Body of pancreas (tissue), 4 donors: ENCODE measurements at places on chromosomes 12 and 14. TPM values are rescaled to one million over a fixed set of nuclear protein-coding genes. Genes with fewer than 3 reads are reported as not detected.
A peak's percentile ranks its signal among the peaks of the same experiment; 100 is the strongest.

DNA sequence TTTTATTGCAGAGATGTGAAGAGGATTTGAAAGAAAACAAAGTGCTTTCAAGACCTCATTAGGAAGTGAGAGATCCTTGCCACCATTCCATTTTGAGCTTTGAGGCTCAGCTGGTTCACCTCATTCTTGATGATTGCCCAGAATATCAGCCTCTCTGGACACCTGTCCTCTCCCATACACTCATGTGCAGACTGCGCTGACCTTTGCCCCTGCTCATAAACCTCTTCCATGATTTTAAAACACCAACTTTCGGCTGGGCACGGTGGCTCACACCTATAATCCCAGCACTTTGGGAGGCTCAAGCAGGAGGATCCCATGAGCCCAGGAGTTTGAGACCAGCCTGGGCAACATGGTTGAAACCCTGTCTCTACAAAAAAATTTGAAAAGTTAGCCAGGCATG is 8.9 kb downstream of the COX14 start:
- DNase-seq = no peak
- no peaks in the 10 kb centered on the region for H3K36me3 ChIP-seq
- no peaks in the 10 kb centered on the region for H3K27me3 ChIP-seq
- peaks cover 9% of the 10 kb centered on the region for H3K4me1 ChIP-seq

DNA sequence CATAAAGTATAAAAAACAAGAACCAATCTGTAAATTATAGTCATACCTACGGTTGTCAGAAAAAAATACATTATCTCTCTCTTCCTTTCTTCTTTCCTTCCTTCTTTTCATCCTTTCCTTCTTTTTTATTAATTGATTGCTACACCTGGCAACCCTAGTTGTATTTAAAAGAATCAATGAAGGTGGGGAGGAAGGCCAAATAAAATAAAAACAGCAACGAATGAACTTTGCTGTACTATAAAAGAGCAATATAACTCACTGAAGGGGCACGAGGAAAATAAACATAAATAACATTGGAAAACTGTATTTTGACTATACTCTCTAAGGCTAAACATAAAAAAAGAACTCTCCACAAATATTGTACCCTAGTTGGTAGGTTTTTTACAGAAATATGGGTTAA is 898.2 kb upstream of the USP15 start:
- H3K27ac ChIP-seq = no peak overlapping the region
- no peaks in the 10 kb centered on the region for H3K4me1 ChIP-seq
- H3K4me3 ChIP-seq = no peak overlapping the region
- H3K27me3 ChIP-seq = no peaks in the 10 kb centered on the region
- DNase-seq = no peak
- H3K36me3 ChIP-seq = no peaks in the 10 kb centered on the region

Gene SLC38A4
- 2.0 TPM for total RNA-seq

Gene BAG5
- 11.9 TPM for total RNA-seq

- DNase-seq = peak; percentile 40
- no peak overlapping the region for H3K4me3 ChIP-seq
- H3K36me3 ChIP-seq = no peaks in the 10 kb centered on the region
- H3K27ac ChIP-seq = peak overlapping the region; percentile 26
- H3K4me1 ChIP-seq = peaks cover 14% of the 10 kb centered on the region
Observed at GRCh38 chr14:103279142-103280025, 54.7 kb upstream of the EIF5 start.

- no peaks in the 10 kb centered on the region for H3K36me3 ChIP-seq
- DNase-seq = no peak
- H3K4me3 ChIP-seq = no peak overlapping the region
- peaks cover 11% of the 10 kb centered on the region for H3K4me1 ChIP-seq
- no peaks in the 10 kb centered on the region for H3K27me3 ChIP-seq
Observed at GRCh38 chr14:59460378-59460777, 4.8 kb downstream of the GPR135 start.

Gene CFAP251
- total RNA-seq = 7.0 TPM

DNA sequence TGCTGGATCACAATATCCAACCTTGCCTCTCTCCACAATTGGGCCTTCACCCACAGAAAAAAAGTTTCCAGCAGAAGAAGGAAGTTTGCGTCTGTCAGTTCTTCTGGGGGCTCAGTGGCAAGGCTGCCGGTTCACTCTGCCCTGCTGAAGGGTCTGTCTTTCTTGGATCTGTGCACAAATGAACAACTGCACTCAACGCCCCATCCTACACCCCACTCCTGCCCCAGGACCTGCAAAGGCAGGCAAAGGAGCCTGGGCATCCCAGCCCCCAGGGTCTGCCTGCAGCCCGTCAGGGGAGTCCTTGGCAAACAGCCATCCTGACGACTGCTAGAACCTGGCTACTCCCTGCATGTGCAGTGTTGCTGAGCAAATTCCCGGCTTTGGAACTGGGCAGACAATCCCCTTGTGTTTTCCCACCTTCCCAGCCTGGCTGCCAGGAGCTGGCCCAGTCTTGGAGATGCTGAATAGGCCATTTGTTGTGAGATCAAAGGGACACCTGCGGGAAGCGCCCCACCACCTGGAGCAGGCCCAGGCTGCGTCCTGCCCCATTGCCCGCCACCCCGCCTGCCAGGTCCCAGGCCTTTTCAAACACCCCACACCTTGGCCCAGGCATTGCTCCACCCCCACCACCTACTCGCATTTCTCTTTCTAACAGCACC is 311.9 kb downstream of the BCL11B start:
- H3K36me3 ChIP-seq = no peaks in the 10 kb centered on the region
- no peaks in the 10 kb centered on the region for H3K4me1 ChIP-seq
- H3K27ac ChIP-seq = no peak overlapping the region
- DNase-seq = no peak
- H3K4me3 ChIP-seq = no peak overlapping the region
- no peaks in the 10 kb centered on the region for H3K27me3 ChIP-seq

GRCh38 chr12:90126125-90126524 is 417.5 kb upstream of the ATP2B1 start:
- no peak overlapping the region for H3K27ac ChIP-seq
- no peaks in the 10 kb centered on the region for H3K36me3 ChIP-seq

DNA sequence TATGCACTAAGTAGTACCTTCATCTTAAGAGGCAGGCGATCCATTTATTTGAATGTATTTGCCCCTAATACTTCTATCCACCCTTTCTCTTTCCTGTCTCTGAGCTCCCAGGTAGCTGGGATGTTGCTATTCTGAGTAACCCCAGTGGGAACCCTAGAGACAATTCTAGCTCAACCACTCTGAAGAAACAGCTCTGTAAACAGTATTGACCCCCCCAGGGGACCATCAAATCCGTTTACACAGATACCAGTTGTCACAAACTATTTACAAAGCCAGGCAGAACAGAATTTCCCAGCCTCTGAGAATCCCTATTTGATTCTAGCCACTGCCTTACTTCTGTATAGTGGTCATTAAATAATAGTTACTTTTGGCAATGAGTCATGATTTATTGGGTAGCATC is 64.9 kb downstream of the MIPOL1 start:
- no peaks in the 10 kb centered on the region for H3K4me1 ChIP-seq
- no peak for DNase-seq
- no peaks in the 10 kb centered on the region for H3K36me3 ChIP-seq
- H3K4me3 ChIP-seq = no peak overlapping the region
- H3K27me3 ChIP-seq = no peaks in the 10 kb centered on the region

Gene PPP1R1A
- 51.4 TPM for total RNA-seq

DNA sequence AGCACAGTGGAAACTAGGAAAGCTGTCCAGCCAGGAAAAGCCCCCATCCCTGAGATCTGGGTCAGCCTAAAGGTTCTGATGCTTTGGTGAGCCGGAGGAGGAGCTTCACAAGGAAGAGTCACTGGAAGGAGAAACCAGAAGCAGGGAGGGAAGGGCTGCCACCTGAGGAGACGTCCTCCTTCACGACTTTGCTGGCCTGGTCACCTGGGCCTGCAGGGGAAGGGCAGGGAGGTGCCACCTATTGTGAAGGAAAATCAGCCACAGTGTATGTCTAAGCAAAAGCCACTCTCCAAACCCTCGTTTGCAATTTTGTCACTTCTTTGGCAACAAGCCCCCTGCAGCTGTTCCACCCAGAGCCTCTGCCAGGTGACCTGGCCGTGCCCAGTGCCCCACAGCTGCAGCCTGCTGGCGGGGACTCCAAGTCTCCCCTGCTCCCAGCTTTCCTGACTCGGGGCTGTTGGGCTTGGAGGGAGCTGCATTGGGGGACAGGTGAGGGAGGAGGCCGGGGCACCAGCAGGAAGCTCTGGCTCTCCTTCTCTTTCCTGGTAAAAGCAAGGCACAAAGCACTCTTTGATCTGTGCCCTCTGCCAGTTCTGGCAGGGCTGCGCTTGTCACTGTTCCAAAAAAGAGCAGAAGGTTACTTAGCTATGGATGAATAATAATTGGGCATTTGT is 120.9 kb upstream of the BCL2L14 start:
- H3K36me3 ChIP-seq = no peaks in the 10 kb centered on the region
- H3K4me1 ChIP-seq = peaks cover 13% of the 10 kb centered on the region
- H3K27me3 ChIP-seq = no peaks in the 10 kb centered on the region

Gene VRTN
- total RNA-seq = not detected

Gene NEUROD4
- not detected for total RNA-seq

GRCh38 chr14:39617537-39617936 is 185.3 kb upstream of the FBXO33 start:
- DNase-seq = no peak
- H3K27me3 ChIP-seq = no peaks in the 10 kb centered on the region
- no peak overlapping the region for H3K4me3 ChIP-seq
- no peaks in the 10 kb centered on the region for H3K4me1 ChIP-seq
- no peaks in the 10 kb centered on the region for H3K36me3 ChIP-seq

GRCh38 chr14:21244544-21244943 is 24.7 kb downstream of the HNRNPC start:
- no peak overlapping the region for H3K27ac ChIP-seq
- H3K27me3 ChIP-seq = no peaks in the 10 kb centered on the region
- H3K4me3 ChIP-seq = no peak overlapping the region
- no peaks in the 10 kb centered on the region for H3K36me3 ChIP-seq

DNA sequence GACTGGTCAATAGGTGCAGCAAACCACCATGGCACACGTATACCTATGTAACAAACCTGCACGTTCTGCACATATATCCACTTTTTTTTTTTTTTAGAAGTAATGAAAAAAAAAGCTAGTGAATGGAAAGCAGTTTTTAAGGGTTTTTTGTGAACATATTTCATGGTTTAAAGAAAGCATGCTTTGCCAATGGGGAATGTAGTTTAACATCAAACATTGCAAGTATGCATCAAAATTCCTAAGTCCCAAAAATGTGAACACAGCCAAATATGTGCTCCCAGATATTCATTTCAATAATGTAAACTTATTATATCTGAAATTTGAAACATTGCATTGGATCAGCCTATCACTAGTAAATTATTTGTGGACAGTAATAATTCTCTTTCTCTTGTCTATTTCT is 710.4 kb upstream of the FLRT2 start:
- DNase-seq = no peak
- no peak overlapping the region for H3K4me3 ChIP-seq
- no peaks in the 10 kb centered on the region for H3K27me3 ChIP-seq
- H3K27ac ChIP-seq = no peak overlapping the region
- H3K36me3 ChIP-seq = no peaks in the 10 kb centered on the region

DNA sequence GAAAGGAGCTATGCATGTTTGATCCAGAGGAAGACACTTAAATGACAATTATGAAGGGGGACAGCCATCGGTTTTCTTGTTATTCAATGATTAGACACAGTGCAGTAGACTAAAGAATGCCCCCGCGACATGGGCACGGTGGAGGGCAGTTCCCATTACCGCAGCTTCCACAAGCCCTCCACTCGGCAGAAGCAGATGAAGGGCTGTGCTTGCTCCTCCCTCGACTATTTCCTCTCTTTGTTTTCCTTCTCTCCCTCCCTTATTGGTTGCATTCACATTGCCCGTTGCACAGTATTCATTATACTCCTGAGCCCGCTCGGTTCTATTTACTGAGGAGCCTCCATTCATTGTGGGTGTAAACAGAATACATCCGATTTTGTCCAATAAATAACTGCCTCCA is 138.8 kb upstream of the RASSF8 start:
- no peak overlapping the region for H3K4me3 ChIP-seq
- H3K27me3 ChIP-seq = no peaks in the 10 kb centered on the region
- no peak for DNase-seq

- no peaks in the 10 kb centered on the region for H3K27me3 ChIP-seq
- DNase-seq = no peak
- H3K36me3 ChIP-seq = no peaks in the 10 kb centered on the region
- H3K4me3 ChIP-seq = no peak overlapping the region
Observed at GRCh38 chr12:15709551-15709950, 79.6 kb downstream of the EPS8 start.

DNA sequence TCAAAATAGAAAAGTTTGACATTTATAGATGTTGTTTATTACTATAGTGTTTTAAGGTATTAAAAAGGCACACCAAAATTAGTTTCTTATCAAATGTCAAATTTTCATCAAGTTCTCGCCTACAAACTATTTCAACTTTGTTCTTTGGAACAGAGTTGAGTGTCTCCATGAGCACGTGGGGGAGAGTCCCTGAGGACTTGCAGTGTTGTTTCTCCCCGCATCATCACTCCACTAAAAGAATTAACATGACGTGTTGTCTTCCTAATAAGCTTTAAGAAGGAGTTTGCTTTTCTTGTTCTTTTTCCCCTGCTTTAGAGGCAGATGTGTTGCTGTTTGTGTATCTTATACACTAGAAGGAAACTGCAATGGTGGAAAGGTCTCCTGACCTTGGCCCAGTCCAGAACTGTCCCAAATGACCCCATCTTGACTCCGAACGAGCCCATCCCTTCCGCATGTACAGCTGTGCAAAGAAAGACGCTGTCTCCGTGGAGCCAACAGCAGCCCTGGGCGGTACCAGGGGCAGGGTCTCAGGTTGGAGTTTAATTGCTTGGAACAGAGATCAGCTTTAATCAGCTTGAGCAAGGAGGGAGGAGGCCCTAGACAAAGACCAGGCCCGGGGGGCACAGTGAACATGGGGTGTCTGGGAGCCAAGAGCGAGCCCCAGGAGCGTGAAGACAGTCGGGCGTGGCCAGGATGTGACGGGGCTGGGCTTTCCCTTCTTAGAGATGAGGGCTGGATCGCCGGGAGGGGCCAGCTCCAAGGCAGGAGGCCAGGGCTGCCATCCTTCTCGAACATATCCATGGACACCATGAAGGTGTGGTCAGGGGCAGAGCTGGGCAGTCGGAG is 215.4 kb upstream of the RTL1 start:
- DNase-seq = no peak
- H3K36me3 ChIP-seq = no peaks in the 10 kb centered on the region
- H3K4me1 ChIP-seq = no peaks in the 10 kb centered on the region
- no peak overlapping the region for H3K4me3 ChIP-seq

Gene TCL1B
- total RNA-seq = not detected

Gene SOCS2
- total RNA-seq = 16.3 TPM

Gene CISTR
- not detected for total RNA-seq

Gene AGAP2
- total RNA-seq = 0.33 TPM

GRCh38 chr12:77572371-77572770 is 258.3 kb upstream of the NAV3 start:
- no peaks in the 10 kb centered on the region for H3K4me1 ChIP-seq
- no peaks in the 10 kb centered on the region for H3K27me3 ChIP-seq
- no peak overlapping the region for H3K27ac ChIP-seq
- DNase-seq = no peak
- H3K4me3 ChIP-seq = no peak overlapping the region

Gene HOXC10
- total RNA-seq = not detected
